ENCODE measurements at places on chromosomes 2 and 18.

GRCh38 chr2:240642061-240642805 is 17.0 kb downstream of the GPR35 start:
- no peak for DNase-seq

DNA sequence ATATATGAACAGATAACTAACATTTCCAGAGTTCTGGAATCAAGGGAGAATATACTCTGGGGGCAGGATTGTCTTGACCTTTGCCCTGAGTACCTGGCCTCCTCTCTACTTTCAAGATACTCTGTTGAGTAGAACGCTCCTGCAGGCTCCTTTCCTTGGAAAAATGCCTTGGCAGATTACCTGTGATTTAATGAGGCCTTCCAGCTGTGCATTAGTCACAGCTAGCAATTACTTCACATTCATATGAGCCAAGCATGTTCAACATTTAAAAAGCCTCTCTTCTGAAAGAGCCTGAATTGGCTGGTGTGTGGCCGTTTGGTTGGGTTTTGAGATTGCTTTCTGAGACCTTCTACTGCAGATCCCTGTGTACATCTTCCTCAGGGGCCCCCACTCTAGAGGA is 142.2 kb downstream of the PLCL1 start:
- DNase-seq = no peak

DNA sequence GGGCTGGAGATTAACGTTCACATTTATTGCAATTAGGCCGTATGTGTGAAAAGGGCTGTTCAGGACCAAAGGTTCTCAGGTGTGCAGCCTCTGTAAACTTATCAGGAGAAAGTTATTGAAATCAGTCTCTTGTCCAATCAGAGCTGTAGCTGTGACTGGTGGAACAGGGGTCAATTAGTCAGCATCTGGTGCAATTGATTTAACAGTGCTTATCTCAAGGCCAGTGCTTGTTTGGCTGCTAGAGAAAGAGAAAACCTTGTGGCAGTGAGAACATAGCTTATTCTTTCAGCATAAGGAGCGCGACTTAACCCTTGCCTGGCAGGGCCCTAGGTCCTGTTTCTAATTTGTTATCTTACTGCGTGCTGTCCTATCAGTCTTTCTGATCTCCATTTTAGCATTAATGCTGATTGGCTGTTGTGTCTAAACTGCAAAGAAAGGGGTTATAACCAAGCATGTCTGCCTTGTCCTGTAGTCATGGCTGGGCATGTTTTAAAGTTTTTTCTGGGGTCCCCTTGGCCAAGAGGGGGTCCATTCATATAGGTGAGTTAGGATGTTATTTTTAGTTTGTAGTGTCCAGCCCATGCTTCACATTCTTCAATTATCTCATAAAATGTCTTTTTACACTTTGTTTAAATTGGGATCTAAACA is 66.4 kb downstream of the CYB5A start:
- no peak for DNase-seq

DNA sequence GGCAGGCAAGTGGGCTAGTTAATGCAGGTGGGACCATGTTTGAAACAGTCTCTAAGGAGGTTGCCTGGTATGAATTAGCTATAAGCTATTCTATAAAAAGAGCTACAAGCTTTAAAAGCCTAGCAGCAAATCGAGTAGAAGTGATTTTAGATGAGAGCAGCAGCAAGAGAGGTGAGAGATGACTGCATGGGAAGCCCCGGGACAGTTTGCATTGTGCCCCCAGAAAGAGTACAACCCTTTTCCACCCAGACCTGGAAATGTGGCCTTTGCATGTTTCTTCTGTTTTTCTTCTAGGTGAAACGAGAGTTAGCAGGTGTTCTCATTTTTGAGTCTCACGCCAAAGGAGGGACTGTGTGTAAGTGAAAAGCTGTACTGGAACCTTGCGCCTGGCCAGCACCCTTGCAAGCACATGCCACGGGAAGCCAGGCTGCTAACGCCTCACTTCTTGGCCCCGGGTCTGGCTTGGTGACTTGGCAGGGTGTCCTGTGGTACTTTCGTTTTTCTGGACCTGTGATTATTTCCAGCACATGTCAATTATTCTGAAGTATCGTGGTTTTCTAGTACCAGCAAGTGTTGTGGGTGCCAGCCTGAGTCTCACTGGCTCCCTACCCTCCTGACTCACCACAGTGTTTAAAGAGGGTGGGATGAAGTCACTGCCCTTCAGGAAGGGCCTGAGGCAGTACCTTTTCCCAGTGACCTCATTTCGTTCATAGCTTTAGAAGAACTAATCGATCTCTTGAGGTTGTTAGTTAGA is 90.3 kb upstream of the MAP3K20 start:
- no peak for DNase-seq

DNA sequence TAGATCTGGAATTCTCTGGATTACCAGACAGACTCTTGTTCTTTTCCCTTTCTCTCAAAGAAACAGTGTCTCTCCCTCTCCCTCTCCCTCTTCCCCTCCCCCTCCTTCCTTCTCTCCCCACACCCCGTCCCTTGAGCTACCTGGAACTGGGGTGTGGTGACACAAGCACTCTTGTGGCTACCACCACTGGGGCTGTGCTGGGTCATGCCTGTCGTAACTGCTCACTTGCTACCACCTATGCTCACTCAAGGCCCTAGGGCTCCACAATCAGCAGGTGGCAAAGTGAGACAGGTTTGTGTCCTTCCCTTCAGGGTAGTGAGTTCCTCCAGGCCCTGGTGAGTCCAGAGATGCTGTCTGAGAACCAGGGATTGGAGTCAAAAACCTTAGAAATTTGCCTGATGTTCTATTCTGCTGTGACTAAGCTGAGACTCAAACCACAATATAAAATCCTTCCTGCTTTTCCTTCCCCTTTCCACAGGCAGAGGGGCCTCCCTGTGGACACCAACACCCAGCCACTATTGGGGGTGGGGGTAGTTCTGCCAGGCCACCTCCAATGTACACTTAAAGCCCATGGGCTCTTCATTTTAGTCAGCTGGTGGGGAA is 70.8 kb downstream of the OXER1 start:
- DNase-seq = no peak

All from T follicular helper cell (primary cell).